ENCODE measurements at places on chromosomes 11 and 22.

- DNase-seq: no peak
These were observed 7.5 kb upstream of the SLC15A3 start for GRCh38 chr11:60959431-60959830.

- DNase-seq: no peak
These were observed 936.7 kb downstream of the BRD1 start for GRCh38 chr22:48890693-48891554.

DNA sequence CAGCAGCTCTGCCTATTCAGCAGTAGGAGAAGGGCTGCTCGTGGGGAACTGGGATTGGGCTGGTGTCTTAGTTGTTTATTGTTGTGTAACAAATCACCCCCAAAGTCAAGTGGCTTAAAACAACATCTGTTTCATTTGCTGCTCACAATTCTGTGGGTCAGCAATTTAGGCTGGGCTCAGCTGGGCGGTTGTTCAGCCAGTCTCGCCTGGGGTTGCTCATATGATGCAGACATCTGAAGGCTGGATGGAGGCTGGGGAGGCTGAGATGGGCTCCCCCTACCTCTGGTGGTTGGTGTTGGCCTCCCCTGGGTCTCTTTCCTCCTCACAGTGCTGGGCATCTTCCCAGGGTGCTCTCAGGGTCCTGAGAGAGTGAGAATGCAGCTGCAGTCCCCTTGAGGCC is 43.3 kb upstream of the PARVG start:
- no peak for DNase-seq

- DNase-seq: no peak
These were observed 19.2 kb downstream of the DHCR7 start for GRCh38 chr11:71428861-71429435.

DNA sequence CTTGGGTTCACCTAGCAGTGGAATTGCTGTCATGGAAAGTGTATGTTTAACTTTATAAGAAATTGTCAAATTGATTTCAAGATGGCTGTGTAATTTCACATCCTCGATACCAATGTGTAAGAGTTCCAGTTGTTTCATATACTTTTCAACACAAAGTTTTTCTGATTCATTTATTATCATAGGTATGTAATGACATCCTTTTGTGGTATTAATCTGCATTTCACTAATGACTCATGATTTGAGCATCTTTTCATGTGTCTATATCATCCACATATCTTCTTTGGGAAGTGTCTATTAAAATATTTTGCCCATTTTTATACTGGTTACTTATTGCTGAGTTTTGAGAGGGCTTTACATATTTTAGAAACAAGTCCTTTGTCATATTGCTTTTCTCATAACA is 17.0 kb upstream of the GLYATL1B start:
- DNase-seq: no peak

GRCh38 chr22:38115423-38116205 is 5.1 kb upstream of the BAIAP2L2 start:
- DNase-seq: no peak

GRCh38 chr11:73972187-73972586 is 10.5 kb downstream of the UCP2 start:
- DNase-seq: no peak

- no peak for DNase-seq
These were observed 2.3 kb downstream of the C1QTNF6 start for GRCh38 chr22:37185646-37186227.

All from stimulated activated CD4-positive, alpha-beta T cell treated with anti-CD3 and anti-CD28 coated beads, Interleukin-4, amount 100 ng/mL, for 4 hours (primary cell).